ENCODE measurements at places on chromosomes 4 and X.

GRCh38 chr4:18049446-18049845 is 27.9 kb upstream of the LCORL start:
- no peak for DNase-seq

DNA sequence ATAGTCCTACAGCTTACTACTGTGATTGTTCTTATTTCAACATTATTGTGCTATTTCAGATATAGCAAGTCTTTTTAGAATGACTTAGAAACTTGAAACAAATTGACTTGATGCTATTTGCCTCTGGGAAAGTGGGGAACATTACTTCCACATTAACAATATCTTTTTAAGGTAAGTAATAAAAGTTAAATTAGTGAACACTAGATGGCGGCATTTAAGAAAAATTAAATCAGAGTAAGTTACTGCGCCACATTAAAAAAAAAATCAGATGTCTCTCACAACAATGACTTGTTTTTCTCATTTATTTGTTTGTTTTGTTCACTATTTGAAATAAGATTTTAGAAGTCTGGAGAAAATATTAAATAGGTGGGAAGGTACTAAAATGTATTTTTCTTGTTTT is 1026.9 kb upstream of the SLIT2 start:
- no peak for DNase-seq

GRCh38 chrX:2450681-2451080 is 50.1 kb downstream of the DHRSX start:
- DNase-seq, result no peak

GRCh38 chrX:1094566-1095333 is 117.7 kb downstream of the CRLF2 start:
- DNase-seq, result no peak

DNA sequence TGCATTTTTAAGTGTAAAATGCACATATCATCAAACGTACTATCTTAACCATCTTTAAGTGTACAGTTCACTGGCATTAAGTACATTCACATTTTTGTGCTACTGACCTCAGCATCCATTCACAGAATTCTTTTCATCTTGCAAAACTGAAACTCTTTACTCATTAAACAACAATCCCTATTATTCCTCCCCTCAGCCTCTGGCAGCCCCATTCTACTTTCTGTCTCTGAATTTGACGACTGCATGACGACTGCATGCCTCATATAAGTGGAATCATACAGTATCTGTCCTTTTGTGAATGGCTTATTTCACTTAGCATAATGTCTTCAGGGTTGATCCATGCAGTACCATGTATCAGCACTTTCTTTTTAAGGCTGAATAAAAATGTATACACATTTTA is 38.7 kb downstream of the CNKSR2 start:
- DNase-seq, result no peak

Data from stimulated activated CD8-positive, alpha-beta memory T cell treated with anti-CD3 and anti-CD28 coated beads, Interleukin-2, amount 100 ng/mL, for 1 hour (primary cell).